NCI-H187 (cell line): ENCODE measurements at places on chromosomes 11 and 22.

GRCh38 chr11:59668188-59668949 is 468 bp downstream of the PATL1 start:
- DNase-seq, result no peak

DNA sequence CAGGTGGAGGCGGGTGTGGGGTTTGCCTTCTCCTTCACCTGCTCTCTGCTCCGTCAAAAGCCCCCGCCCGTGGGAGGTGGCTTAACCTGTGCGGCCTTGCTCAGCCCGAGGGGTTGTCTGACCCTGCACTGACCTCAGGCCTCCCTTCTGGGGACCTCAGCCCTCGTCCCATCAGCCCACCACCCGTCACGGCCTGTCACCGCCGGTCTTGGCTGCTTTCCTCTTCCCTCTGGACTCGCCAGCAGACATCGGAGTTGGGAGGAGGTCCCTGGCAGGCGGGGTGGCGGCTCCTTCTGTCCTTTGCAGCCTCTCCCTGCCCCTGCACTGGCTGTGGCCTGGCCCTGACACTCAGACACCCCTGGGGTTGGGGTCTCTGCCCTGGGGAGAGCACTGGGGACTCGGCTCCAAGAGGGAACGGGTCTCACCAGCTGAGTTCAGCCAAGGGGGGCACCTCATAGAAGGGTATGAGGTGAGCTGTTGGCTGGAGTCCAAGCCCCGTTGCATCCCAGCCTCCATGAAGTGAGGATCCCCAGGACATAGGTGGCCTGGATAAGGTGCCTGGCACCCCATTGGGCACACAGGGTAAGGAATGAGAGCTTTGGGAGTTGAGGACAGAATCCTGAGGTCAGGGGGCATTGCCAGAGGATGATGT is 999.6 kb downstream of the BRD1 start:
- DNase-seq, result no peak

- DNase-seq, result no peak
These were observed 138.2 kb downstream of the ETS1 start for GRCh38 chr11:128448981-128449713.

- no peak for DNase-seq
These were observed 4.0 kb upstream of the NCF4 start for GRCh38 chr22:36856792-36857135.

- no peak for DNase-seq
These were observed 66.4 kb downstream of the DYNC2H1 start for GRCh38 chr11:103175461-103176129.

DNA sequence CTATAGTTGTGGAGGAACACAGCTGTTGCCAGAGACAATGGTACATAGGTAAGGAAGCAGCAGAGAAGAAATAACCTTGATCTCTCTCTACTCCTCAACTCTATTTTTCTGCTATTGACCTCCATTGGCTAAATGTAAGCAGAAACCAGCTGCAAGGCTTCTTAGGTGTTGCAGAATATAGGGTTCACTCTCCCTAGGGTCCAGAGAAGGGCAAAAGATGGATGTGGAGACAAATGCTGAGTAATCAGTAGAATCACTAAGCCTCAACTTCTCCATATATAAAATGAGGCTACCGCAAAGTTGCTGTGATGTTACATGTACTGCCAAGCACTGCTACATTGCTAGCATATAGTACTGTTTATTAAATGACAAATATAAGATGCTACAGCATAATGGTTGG is 120.6 kb downstream of the PDE3B start:
- no peak for DNase-seq

DNA sequence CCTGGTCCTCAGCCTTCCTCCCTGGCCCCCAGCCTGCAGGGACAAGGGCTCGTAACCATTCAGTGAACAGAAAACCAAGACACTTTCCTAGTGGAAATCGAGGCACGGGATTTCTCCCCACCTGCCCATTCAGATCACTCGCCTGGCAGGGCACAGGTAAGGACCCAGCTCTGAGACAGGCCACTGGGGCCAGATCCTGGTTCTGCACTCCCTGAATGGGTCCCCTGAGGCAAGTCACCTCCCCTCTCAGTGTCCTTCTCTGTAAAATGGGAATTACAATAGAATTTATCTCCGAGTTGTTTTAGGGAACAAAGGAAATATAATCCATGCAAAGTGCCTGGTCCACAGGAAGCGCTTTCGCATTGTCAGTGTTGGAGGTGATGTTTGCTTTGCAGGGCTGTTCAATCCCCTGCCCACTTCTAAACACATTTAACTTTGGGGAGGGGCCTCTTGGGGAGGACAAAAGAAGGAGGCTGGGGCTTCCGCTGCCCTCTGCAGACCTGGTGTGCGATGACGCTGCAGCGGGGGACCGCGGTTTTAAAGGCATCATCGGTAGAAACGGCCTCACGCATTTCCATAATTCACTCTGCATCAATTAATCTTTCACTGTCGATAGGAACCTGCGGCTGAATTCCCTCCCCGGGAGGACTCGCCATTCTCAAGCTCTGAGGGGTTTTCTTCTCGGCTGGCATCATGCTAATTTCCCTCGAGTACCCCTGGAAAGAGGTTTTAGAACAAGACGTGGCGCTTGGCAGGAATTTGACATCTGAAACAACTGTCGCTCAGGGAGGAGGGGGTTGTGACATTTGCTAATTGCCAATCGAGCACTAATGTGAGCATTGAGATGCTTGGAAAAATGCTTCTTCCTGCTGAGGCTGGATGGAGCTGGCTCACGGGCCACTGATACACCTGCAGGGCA is 70.4 kb upstream of the FGF3 start:
- DNase-seq, result no peak

- DNase-seq, result no peak
These were observed 6.0 kb downstream of the SSTR3 start for GRCh38 chr22:37206118-37206840.

DNA sequence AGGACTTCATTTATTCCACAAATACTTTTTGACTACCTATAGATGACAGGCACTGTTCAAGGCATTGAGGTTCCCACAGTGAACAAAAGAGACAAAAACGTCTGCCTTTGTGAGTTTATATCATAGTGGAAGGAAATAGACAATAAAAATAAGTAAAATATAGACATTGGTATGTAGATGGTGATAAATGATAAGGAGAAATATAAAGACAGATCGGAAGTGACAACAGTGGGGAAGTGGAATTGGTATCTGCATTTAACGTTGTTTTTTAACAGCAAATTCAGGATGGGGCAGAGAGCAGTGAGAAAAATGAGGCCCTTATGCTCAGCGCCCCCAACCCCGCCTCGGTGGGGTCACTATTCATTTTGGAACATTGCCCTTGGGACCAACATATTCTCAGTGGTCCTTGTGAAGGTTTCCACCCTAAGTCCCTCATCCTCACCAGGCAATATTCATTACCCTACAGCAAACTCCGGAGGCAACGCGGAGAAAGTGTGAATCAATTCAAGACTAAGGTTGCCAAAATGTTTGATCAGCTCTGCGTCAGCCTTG is 627 bp upstream of the PEX26 start:
- DNase-seq, result no peak

GRCh38 chr22:39205344-39206021 is 39.3 kb downstream of the PDGFB start:
- DNase-seq, result no peak

GRCh38 chr11:105229761-105230160 is 90.2 kb upstream of the CARD18 start:
- DNase-seq, result no peak

DNA sequence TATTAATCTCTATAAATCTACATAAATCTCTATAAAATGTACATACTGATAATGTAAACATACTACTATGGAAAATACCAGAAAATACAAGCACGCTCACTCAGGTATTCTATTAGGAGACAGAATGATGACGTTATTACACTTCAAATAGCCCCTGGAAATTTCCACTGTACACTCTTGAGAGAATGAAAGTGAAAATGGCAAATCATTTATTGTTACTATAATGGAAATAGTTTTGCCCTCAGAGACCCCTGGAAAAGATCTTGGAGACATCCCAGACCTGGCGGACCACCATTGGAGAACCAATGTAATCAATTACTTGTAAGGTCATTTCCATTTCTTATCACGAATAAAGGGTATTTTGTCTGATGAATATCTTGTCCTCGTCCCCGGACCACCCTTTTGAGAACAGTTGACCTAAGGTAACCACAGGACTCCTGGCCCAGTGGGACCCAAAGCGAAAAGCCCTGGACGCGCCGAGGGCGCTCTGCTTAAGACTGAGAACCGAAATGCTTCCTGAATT is 509 bp upstream of the PRRG4 start:
- DNase-seq, result no peak

GRCh38 chr11:110989428-110990133 is 255.9 kb upstream of the POU2AF2 start:
- DNase-seq, result no peak

- DNase-seq, result no peak
These were observed 34.4 kb downstream of the SCUBE2 start for GRCh38 chr11:9057007-9057406.

DNA sequence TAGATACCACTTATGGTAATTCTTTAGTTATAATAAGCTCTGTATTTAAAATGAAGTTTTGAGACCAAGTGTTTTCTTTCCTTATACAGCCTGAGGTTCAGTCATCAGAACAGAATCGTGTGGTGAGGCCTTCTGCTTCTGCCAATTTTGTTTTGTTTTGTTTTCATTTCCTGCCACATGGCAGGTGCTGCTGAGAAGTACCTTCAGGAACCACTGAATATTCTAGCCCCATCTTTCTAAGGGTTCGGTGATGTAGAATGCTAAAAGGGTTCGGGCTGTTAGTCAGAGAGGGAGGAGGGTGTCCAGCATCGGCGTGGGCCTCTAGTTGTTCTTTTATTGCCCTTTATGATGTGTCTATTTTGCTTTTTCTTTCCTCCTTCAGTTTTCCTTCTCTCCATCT is 25.8 kb downstream of the TNRC6B start:
- DNase-seq, result no peak

GRCh38 chr11:134502153-134502550 is 90.1 kb upstream of the B3GAT1 start:
- DNase-seq, result no peak

GRCh38 chr11:31243706-31244105 is 125.8 kb downstream of the DCDC1 start:
- DNase-seq, result no peak

DNA sequence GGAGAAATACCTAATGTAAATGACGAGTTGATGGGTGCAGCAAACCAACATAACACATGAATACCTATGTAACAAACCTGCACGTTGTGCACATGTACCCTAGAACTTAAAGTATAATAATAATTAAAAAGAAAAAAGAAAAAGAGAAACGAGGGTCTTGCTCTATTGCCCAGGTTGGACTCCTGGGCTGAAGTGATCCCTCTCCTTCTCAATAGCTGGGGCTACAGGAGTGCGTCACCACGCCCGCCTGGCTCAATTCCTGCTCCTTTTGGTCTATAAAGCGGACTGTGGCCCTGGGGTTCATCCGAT is 521 bp upstream of the PTS start:
- no peak for DNase-seq
